ENCODE measurements at places on chromosomes 16 and 17. TPM values are rescaled to one million over a fixed set of nuclear protein-coding genes. Genes with fewer than 3 reads are reported as not detected.

GUCY2D gene
- total RNA-seq, result not detected

BCL6B gene
- total RNA-seq, result 6.5 TPM

CD300LB gene
- total RNA-seq, result 0.88 TPM

TCAP gene
- 6.8 TPM for total RNA-seq

MPP2 gene
- 0.65 TPM for total RNA-seq

CTRL gene
- 0.88 TPM for total RNA-seq

ERI2 gene
- total RNA-seq, result 21.4 TPM

KRT23 gene
- total RNA-seq, result not detected

ADAD2 gene
- total RNA-seq, result 3.6 TPM

HBM gene
- total RNA-seq, result 1.3 TPM

CCL8 gene
- 0.44 TPM for total RNA-seq

Data from subcutaneous adipose tissue (tissue), 4 donors.